ENCODE measurements at places on chromosomes 1 and 21. TPM values are rescaled to one million over a fixed set of nuclear protein-coding genes. Genes with fewer than 3 reads are reported as not detected.
A peak's percentile ranks its signal among the peaks of the same experiment; 100 is the strongest.

- DNase-seq, result no peak
Observed at GRCh38 chr21:28338701-28339305, 653.9 kb downstream of the LTN1 start.

GRCh38 chr1:12615865-12616708, 1.9 kb downstream of the DHRS3 start:
- DNase-seq, result peak; percentile 71

DNA sequence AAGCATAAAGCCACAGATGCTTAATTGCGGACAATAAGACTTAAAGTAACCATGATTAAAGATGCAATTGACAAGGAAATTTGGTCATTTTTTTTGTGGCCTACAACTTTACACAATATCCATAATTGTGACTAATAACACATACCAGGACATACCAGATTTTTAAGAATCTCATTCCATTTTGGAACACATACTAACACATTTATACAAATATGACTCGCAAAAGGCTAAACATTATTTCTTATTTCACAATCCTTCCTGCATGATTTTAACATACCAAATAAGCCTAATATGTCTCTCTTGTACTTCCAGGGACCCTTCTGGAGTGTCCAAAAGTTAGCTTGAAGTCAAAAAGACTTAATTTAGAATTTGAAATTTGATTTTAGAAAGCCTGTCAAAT, 48.8 kb downstream of the DR1 start:
- DNase-seq, result no peak

- peak; percentile 2 for DNase-seq
Observed at GRCh38 chr1:234437423-234438171, 41.4 kb downstream of the TARBP1 start.

DNA sequence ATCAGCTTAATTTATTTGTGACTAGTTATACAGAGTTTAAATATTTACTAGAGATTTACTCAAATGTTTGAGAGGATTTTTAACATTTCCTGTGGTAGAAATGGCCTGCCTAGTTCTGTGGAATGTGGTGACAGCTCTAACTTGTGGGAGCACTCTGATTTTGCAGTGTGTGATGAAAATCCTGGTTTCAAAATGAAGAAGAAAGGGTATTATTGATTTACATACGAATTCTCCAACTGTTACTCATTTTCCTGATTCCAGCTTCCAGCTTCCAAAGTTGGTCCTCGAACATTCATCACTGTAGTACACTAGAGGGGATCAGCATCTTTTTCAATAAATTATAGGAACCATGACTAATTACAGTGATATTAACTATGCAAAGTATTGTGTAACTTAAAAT, 462.7 kb upstream of the PKN2 start:
- DNase-seq, result no peak

DNA sequence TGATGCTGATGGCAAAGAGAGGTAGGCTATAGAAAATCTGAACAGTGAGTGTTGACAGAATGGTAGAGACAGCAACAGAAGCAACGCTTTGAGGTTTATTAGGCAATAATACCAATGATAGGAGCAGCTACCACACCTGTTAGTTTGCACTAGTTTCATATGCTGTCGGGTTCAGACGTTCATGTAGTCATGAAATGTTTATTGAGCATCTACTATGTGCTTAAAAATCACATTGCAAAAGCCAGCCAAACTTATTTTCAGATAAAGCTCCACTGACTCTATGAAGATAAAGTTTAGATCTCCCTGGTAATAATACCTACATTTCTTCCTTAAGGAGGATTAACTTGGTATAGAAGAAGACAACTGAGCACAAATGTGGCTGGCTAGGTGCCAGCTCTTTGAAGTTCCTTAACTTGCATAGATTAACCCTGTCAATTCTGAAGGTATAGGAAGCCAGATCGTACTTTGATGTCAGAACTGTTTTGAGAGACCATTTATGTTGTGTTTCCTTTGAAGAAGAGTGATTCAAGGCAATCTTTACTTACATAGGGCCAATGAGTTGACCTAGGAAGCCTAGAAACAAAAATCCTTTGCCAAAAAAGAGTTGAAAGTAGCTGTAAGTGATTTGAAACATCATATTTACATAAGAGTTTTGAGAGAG, 71.5 kb downstream of the DISP1 start:
- no peak for DNase-seq

DNA sequence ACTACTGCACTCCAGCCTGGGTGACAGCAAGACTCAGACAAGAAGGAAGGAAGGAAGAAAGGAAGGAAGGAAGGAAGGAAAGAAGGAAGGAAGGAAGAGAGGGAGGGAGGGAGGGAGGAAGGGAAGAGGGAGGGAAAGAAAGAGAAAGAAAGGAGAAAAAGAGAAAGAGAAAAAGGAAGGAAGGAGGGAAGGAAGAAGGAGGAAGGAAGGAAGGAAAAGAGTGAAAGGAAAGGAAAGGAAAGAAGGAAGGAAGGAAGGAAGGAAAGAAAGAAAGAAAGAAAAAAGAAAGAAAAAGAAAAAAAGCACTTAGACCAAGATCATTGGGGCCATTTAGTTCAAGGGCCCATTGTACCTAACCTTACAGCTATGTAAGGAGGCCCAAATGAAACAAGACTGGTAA, 42.3 kb downstream of the PAFAH2 start:
- no peak for DNase-seq

Gene GJC2
- 3.9 TPM for total RNA-seq

Gene ADGRB2
- total RNA-seq, result 14.2 TPM

Gene CFAP410
- total RNA-seq, result 9.5 TPM

Gene EDARADD
- 0.32 TPM for total RNA-seq
